ENCODE measurements at places on chromosomes 1 and 21.

DNA sequence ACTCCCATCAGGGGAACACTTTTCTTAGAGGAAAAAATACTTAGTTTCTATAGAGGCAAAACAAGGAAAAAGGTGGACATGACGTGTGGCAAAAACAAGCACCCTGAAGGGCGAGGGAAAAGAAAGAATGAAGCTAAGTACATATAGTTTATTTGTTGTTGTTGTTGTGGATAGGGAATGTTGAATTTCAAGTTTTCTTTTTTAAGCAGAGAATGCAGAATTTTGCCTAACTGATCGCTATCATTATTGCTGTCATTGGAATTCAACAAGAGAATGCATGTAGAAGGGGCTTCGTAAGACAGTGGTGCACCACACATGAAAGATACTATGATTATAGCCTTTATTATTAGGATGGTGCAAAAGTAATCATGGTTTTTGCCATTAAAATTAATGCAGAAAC lies 144.0 kb downstream of the LMO4 start:
- DNase-seq = no peak

DNA sequence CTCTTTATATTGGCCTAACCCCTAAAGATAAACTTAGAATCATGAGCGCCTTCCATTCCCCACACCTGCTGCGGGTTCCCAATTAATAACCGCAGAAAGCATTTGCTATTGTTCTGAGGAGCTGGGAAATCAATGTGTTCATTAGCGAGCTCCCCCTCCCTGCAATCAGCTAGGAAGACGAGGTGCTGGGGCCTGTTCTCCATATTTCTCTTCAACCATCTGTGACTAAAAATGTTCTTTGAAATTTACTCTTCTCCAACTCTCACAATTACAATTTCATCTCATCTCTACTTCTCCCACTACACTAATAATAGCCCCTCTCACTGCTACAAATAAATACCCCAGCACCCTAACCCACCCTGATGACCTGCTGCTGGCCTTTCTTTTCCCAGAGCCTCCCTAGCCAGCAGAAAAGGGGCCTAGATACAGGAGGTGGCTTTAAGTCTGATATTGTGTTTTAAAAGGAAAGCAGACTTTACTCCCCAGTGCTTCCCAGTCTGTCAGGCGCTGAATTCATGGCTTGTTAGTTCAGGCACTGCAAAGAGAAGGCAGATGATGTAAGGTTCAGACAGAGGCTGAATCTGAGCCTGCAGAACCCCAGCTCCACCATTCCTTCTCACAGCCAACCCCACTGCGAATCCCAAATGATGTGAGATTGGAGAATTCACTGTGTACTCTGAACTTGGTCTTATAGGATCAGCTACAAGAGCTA lies 477.5 kb upstream of the DAB1 start:
- DNase-seq = no peak

DNA sequence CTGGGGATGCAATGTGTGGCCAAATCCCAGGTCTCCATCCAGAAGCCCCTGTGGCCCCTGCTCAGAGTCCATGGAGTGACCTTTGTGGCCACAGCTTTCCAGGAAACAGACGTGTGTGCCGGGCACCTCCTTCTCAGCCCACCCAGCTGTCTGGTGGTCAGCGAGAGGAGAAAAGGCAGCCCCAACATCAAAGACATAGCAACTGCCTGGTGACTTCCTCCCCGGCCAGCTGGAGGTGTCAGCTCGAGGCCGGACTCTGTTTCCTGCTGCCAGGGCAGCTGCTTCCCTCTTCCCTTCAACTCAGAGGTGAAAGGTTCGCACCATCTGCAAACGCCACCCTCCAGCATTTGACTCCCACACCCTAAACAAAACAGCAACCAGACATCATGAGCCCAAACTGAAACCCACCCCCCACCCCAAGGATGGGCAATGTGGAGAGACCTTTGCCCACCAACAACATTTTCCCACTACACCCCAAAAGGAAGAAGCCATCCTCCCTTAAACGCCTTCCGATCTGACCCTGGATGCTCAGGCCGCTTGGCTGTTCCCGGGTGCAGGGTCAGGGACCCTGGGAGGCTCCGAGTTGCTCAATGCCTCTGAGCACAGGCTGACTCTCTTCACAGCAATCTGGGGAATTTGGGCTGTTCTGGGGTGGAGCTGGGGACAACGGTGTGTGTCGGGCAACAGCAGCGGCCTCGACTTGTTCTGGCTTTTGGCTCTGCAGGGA lies 162.3 kb downstream of the PSMG1 start:
- no peak for DNase-seq

- peak; percentile 56 for DNase-seq
Measured at GRCh38 chr21:43361493-43362296, 65.2 kb downstream of the SIK1 start.

- DNase-seq = no peak
Measured at GRCh38 chr21:25462517-25462971, 144.7 kb downstream of the MRPL39 start.

DNA sequence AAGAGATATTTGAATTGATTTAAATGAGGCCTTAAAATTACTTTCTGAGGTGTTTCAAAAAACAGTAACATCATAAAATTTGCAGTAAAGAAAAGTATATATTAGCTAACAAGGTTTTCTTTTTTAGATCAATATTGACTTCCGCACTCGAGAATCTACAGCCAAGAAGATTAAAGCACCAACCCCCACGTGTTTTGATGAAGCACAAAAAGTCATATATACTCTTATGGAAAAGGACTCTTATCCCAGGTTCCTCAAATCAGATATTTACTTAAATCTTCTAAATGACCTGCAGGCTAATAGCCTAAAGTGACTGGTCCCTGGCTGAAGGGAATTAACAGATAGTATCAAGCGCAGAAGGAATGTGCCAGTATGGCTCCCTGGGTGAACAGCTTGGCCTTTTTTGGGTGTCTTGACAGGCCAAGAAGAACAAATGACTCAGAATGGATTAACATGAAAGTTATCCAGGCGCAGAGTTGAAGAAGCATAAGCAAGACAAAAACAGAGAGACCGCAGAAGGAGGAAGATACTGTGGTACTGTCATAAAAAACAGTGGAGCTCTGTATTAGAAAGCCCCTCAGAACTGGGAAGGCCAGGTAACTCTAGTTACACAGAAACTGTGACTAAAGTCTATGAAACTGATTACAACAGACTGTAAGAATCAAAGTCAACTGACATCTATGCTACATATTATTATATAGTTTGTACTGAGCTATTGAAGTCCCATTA lies 3.6 kb downstream of the RGS1 start:
- DNase-seq = no peak

- peak; percentile 44 for DNase-seq
Measured at GRCh38 chr1:199243423-199244061, 604.7 kb downstream of the PTPRC start.

DNA sequence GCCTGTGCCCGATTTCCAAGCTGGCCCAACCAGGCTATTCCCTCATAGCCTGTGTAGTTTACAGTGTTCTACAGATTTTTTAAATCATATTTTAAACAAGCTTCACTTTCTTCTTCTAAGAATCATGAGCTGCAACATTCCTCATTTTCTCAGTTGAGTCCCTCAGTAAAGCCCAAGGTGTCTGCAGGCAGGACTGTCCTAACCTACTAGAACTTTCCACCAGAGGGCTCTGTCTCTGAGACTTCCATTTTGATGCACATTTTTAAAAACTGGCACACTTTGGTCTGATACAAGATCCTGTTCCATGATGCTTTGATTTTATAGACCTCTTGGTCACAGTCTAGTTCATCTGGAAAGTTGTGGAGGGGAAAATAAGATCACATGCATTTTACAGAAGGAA lies 21.6 kb upstream of the SLAMF6 start:
- no peak for DNase-seq

DNA sequence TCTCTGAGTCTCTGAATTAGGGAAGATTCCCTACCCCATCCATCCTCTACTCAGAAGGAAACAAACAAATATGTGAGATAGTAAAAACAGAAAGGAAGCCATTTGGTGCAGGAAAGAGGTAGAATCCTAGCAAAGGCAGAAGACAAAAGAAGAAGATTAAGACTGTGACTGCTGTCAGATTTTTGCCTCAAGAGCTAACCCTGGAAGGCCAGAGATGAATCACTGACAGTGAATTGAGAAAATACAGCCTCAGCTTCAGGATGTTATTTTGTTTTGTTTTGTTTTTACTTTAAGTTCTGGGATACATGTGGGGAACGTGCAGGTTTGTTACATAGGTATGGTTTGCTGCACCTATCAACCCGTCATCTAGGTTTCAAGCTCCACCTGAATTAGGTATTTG lies 31.7 kb downstream of the DSTYK start:
- no peak for DNase-seq

- DNase-seq = no peak
Measured at GRCh38 chr1:11648732-11649158, 5.5 kb downstream of the FBXO2 start.

DNA sequence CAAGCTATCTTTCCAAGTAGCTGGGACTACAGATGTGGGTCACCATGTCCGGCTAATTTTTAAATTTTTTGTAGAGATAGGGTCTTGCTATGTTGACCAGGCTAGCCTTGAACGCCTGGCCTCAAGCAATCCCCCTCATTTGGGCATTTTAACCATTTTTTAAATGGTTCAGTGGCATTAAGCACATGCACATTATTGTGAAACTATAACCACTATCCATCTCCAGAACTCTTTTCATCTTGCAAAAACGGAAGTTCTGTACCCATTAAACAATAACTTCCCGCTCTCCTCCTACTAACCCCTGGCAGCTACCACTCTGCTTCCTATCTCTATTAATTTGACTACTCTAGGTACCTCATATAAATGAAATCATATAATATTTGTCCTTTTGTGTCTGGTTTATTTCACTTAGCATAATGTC lies 4.8 kb upstream of the IL6R start:
- no peak for DNase-seq

GRCh38 chr1:113786069-113786468 lies 26.2 kb downstream of the RSBN1 start:
- DNase-seq = no peak
